ENCODE measurements at places on chromosomes 3 and 15.

DNA sequence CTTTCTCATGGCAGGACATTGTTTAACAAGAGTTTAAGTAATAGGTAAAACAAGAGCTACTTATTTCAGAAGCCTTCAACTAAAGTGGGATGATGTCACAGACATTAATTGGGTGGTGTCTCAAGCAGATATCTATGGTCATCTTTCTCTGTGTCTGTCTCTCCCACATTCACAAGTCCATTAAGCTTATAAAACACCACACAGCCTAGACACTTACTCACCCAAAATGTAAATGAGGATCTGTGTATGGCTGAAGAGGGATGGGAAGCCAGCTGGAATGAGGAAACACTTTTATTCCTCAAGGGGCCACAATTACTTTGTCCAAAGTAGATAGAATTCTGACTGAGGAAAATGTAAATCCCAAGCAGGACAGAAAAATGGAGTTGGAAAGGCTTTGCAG lies 183.8 kb downstream of the THRB start:
- DNase-seq: no peak

GRCh38 chr3:158057666-158058065 lies 48.6 kb downstream of the SHOX2 start:
- no peak for DNase-seq

GRCh38 chr3:26081166-26081565 lies 291.3 kb downstream of the OXSM start:
- DNase-seq: no peak

DNA sequence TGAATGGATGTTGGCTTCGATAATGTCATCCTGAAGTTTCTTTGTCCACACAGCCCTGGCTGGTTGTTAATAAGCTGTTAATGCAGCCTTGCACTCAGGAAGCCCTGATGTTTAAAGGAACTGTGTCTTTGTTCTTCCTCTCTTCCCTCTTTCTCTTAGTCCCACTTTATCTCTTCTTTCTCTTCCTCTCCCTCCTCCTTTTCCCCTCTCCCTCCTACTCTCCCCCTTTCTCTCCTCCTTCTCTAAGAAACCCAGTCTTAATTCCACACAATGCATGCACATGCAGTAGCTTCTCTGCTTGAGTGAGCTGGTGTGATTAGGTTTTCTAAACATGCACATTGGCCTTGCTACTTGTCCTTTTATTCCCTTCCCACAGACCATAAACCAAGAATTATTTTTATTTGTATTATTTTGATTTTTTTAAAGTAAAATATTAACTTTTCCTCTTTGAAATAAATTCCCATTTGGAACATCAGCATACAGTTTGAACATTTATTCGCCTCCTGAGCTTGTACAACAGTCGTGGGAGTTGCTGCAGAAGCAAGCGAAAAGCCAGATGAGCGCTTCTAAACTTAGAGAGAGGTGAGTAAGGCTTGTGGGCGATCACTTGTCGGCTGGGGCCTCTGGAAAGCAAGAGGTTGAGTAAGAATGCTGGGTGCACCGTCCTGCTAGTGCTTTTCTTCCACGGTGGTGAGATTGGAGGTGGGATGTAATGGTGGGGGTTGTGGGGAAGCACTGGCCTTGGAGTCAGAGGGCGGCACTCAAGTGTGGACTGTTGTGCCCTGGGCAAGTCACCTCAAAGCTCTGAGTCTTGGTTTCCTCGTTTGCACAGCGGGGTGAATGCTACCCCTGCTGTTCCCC lies 7.2 kb downstream of the GHRL start:
- DNase-seq: no peak

DNA sequence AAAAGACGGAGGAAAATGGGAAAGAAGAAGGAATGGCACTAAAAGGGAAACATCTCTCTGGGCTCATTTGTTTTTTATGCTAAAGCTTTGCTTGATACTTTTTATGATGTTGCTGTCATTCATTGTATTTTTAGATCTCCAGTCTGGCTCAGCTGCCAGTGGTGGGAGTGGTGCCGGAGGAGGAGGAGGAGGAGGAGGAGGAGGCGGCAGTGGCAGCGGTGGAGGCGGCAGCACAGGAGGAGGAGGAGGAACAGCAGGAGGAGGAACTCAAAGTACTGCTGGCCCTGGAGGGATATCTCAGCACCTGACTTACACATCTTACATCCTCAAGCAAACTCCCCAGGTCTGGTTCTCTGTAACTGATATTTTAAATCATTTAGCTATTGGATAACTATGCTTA lies 49.6 kb downstream of the MAP6D1 start:
- no peak for DNase-seq

DNA sequence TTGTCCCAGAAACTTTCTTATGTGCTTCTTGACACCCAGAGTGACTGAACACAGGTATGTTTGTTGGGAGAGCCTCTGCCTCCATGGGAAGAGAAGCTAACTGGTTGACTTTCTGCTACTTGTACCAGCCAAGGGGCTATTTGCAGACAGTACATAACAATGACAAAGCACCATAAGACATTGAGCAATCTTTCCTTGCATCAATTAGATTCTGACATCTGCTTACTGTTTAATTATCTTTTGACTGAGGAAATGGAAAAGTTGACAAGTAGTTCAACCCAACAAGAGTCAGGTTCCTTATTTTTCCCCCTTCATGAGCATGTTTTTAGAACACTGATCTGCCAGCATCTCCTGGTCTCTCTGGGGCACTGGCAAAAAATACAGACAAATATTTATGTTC lies 157.7 kb downstream of the RPLP1 start:
- DNase-seq: no peak

DNA sequence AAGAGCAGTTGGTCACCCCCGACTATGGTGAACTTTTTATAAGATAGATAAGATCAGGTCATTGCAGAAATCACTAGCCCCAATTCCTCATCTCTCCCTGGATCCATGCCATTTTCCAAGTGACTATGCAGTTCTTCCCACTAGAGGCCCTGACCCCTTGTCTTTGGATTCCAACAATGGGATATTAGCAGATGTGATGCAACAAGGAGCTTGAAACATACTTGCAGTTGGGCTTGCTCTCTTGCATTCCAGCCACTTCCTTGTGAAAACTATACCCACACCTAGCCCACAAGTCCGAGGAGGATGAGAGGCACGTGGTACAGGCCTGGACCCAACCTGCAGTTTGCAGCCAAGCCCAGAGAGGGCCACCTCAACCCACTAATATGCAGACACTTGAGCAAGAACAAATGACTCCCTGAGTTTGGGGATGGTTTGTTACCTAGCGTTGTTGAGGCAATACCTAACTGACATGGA lies 60.6 kb downstream of the SUCLG2 start:
- no peak for DNase-seq

DNA sequence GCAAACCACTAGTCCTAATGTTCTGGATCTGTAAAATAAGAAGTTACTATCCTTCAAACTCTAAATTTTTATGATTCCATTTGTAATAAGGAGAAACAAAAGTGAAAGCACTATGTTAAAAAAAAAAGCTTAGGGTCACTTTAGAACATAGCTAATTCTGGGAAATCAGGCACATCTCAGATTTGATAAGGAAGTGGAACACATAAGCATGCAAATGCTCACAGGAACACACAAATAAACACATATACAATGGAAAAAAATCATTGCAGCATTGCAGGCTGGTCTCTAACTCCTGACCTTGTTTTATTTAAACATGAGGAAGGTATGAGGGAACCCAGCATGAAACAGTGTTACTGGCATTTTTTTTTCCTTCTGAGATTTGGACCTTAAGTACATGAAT lies 63.2 kb upstream of the TNFSF10 start:
- no peak for DNase-seq

GRCh38 chr15:89937365-89938350 lies 24.9 kb upstream of the ARPIN start:
- DNase-seq: no peak

- DNase-seq: no peak
Observed at GRCh38 chr3:104676241-104676640, 690.5 kb upstream of the ALCAM start.

DNA sequence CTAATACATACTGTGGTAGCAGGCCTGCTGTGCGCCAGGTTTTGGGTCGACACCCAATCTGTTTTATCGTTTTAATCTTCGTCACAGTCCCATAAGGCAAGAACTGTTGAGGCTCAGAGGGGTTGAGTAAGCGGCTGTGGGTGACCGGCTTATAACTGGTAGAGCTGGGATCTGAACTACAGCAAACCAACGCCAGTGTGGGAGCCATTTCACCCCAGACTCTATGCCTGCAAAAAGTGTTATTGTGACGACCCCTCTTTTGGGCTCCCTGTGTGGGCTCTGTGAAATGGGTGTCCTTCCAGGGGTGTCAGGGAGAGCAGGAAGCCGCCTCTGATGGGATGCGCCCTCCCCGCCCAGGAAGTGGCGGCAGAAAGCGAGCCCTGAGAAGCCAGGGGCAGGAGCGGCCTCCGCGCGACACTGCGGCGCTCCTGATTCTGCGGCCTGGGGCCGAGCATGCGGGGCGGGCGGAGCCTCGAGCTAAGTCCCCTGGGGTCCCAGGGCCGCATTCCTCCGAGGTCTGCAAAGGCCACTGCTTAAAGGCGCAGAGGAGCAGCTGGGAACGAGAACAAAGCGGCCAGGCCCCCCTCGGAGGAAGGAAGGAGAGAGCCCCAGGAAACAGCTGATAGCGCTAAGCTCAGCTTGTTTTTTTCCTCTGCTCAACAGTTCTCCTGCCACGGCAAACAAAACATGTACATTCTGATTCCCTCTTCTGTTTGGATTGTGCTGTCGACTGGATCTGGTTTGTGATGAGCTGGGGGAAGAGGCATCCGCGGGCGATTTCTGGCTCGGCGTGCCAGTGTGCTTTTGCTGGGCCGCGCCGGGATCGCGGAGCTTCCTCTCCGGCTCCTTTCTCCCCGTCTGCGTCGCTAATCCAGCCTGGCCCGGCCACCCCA lies 33.9 kb downstream of the GRK7 start:
- peak; percentile 30 for DNase-seq

DNA sequence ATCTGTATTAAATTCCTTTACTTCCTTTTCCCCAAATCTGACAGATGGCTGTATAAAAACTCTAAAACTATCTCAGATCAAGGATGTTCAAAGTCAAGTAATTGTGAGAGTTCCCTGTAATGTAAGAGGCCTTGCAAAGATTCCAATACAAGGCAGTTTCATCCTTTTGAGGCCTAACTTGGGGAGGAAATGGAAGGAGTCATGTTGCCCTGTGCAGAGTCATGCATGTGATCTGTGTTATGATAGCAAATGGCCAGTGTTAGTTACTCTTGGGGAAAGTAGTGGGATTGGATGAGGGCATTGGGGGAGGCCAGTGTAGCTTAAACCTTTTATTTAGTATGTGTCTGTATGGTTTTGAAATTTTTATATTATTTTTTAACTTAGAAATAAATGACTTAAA lies 23.7 kb upstream of the FBXL22 start:
- DNase-seq: no peak

- peak; percentile 98 for DNase-seq
Observed at GRCh38 chr15:40323239-40323952, at the start of gene INAFM2. TSS of gene INAFM2 (plus strand) at chr15:40323692. CDS start at chr15:40324056, 364 bp downstream.

GRCh38 chr3:24915639-24916038 lies 421.0 kb upstream of the THRB start:
- no peak for DNase-seq
